NCI-H1105 (cell line): ENCODE measurements at places on chromosomes 6 and 20.

DNA sequence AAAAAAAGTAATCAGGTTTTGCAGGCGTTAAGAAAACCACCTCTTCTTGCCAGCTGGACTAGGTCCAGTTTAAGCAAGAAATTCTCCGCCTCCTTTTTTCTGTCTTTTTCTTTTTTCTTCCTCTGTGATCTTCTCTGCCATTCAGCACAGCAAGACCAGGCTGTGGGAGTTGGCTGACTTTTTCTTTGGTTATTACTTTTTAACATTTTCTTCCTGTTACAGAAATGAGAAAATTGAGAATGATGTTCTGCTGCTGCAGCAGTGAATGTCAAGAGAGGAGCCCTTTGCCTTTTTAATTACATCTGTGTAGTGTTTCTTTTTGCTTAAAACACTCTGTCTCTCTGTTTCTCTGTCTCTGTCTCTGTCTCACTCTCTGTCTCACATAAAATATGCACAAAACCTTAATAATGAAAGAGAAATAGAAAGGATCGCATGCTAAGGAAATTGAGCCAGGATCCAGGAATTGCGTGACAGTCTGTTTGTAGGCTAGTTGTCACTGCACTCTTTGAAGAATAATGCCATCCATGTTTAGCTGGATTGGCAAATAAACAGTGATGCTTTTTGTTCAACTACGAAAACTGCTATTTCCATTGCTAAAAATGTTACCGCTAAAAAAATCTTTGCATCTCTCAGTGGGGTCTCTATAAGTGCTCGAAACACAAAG lies 103.2 kb upstream of the SUPT3H start:
- DNase-seq: no peak

DNA sequence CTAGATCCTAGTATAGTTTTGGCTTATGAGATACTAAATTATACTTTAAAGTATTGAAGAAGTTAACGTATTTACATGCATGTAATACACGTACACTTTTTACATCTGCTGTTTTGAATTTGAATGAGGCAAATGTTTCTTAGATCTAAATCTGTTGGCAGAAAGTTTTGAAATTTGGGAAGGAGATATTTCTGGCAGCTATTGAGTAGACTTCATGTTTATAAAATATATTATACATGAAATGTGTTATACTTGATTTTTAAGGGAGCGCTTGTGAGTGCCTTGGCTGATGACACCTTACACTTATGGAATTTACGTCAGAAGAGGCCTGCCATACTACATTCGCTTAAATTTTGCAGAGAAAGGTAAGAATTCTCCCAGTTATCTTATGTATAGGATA lies 34.7 kb downstream of the STXBP5 start:
- DNase-seq: no peak

DNA sequence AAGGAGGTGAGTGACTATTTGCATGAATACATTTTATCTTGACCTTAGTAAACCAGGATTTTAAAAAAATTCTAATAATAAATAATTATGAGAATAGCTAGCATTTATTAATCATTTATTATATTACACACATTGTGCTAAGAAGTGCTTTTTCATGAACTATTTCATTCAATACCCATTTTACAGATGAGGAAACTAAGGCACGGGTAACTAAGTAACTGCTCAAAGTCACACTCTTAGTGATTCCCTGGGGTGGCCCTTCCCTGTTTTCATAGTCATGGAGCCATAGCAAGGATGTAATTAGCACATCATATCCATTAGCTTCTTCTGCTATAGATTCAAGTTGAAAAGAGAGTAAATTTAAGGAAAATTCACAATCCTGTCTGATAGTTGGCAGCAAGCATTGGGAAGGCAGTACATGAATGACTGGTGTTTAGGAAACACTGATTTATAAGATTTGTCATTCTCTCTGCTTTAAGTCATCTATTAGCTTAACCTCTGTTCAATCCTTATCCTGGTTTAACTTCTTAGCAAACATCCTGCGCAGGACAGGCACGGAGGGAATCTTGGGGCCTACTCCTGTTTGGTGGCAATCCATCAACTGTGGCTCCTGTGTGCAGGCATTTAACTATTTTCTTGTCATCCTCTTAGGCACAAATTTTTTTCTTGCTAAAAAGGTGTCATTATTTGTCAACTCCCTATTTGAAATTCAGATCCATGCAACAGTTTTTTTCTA lies 68.3 kb downstream of the RIN2 start:
- DNase-seq: no peak

- no peak for DNase-seq
Observed at GRCh38 chr20:22475662-22476061, 108.7 kb downstream of the FOXA2 start.

DNA sequence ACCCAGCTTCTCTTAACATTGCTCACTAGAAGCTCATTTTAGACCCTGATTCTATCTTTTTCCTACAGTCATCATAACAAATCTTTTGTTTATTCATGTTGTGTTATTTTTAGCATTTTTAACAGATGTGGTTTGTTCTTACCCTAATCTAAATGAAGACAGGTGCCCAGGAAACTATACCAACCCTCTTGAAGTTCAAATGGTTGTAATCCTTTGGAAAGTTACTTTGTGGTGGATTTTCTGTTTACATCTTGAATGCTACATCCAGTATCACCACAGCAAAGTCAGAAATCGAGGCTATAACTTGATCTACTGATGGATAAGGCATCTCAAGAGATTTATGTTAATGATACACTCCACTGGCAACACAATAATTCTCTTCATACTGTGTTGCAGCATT lies 26.2 kb downstream of the SMAP1 start:
- DNase-seq: no peak
